ENCODE measurements at places on chromosomes 13 and 19. TPM values are rescaled to one million over a fixed set of nuclear protein-coding genes. Genes with fewer than 3 reads are reported as not detected.
A peak's percentile ranks its signal among the peaks of the same experiment; 100 is the strongest.

- peak; percentile 93 for DNase-seq
Measured at GRCh38 chr13:74133657-74134201, 475 bp downstream of the KLF12 start.

DNA sequence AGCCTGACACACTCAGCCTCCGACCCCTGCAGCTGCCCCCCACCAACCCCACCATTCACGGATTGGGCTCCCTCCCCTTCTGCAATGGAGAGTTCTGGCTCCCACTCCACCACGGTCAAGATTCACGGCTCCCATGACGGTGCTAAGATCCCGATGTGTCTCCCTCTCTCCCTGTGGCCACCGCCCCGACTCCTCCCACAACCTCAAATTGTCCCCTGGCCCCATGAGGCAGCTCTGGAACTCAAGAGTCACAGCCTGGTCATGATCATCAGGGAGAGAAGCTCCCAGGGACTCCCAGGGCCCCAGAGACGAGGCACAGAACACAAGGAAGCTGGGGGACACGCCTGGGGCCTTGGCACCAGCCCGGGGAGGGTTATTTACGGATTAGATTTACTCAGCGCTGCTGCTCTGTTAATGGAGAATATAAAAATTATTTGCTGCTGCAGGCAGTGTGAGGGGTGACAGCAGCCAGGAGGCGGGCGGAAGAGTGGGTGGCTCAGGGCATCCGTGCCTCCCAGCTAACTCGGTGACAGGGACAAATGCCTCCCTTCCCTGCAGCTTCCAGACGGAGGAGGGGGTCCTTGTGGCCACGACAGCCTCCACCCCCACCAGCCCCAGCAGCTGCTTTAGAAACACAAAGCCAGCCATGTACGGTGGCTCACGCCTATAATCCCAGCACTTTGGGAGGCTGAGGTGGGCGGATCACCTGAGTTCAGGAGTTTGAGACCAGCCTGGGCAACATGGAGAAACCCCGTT, 184.2 kb downstream of the PTPRS start:
- no peak for DNase-seq

FLT1 gene
- total RNA-seq, result not detected

TRIP10 gene
- 49.1 TPM for total RNA-seq

DNA sequence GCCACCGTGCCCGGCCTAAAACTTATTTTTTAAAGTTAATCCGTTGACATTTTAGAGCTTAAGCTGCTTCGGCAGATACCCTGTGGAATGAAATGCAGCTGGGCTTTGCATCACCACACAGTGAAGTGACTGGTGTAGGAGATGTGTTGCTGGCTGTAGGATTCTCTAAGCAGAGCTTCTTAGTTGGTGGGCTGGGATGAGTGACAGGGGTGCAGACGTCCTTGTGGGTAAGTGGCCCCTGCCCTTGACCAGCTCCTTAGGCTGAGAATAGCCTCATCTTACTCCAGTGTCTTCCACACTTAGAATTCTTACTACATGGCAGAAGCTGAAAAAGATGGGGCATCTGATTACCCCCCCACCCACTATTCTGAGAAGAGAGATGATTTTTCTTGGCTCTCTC, 11.6 kb downstream of the GATAD2A start:
- no peak for DNase-seq

LGALS4 gene
- total RNA-seq, result not detected

KLK2 gene
- total RNA-seq, result not detected

DNA sequence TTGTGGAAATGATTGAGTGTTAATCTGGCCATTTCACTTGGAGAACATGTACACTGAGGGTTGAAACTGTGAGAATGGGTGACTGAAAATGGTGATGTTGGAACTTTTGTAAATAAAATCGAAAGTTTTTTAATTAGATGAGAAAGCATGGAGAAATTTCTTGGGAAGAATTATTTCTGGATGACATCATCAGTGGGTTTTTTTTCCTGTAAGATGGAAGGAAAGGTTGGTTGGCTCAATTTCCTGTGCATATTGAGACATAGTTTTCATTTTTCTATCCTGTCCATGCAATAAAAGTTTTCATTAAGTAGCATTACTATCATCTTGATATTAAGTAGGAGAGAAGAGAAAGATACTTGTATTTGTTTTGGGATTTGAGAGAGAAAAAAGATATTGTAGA, 120.6 kb upstream of the HTR2A start:
- no peak for DNase-seq

- no peak for DNase-seq
Measured at GRCh38 chr13:50153876-50154275, 138.6 kb downstream of the KCNRG start.

RPS19 gene
- total RNA-seq, result 611 TPM

- peak; percentile 63 for DNase-seq
Measured at GRCh38 chr19:38375748-38376147, 1.4 kb downstream of the PSMD8 start.

GRCh38 chr19:32813862-32814425, 55.6 kb downstream of the SLC7A9 start:
- no peak for DNase-seq

GRCh38 chr19:12828494-12828893, 5.9 kb downstream of the RTBDN start:
- DNase-seq, result no peak

APOC4 gene
- total RNA-seq, result not detected

DNA sequence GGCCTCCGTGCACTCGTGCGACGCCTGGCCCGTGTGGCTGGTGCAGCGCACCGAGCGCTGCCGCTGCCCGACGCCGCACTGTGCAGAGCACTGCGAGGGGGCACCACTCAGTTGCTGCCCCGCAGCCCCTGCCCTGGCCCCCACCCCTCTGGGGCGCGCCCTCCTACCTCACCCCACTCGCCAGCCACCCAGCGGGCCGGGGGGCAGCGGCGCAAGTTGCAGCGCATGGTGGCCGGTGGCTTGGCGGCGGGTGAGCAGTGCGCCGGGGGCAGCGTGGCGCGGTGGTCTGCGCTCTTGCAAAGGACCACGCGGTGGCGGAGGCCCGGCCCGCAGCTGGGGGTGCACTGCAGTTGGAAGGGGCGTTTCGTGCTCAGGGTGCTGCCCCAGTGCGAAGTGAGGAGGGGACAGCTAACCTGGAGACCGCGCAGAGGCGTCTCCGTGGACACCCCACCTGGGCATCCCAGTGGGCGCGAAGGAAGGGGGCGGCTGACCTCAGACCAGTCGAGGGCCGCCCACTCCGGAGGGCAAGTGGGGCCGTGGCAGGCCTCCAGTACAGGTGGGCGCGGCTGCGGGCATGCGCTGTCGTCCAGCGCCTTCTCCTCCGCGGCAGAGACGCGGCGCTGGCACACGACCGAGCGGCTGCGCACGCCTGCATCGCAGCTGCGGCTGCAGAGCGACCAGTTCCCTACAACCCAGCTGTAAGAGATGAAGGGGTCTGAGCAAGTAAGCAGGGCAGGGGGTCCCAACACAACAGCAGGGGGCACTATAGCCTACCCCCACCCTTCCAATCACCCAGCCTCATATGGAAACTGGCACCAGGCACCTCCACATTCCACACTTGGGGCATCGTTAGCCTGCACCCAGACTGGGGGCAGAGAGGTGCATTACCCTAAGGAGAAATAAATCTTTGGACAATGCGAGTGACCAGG, 8.0 kb upstream of the MYO1F start:
- no peak for DNase-seq

DNA sequence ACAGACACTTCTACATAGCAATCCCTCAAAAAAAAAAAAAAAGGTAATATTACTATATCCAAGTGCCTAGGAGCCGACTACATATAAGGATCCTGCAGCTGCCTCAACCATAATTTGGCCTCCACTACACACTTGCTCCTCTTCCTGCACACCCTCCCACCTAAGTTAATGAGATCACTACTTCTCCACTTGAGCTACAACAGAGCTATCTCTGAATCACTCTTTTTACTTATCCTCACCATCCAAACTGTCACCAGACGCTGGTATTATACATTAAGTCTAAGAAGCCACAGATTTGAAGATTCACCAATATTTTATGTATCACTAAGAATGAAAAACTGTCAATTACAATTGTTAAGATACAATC, 8.3 kb downstream of the OBI1 start:
- DNase-seq, result no peak

RNF225 gene
- not detected for total RNA-seq

GRCh38 chr13:46736541-46737310, 60.2 kb downstream of the ESD start:
- DNase-seq, result no peak

GRCh38 chr13:112984501-112984900, 15.5 kb downstream of the MCF2L start:
- no peak for DNase-seq

FXYD1 gene
- total RNA-seq, result not detected

GRCh38 chr13:22874839-22875238, 305.9 kb upstream of the SGCG start:
- DNase-seq, result no peak

GRCh38 chr13:23588666-23589065, 18.5 kb downstream of the TNFRSF19 start:
- no peak for DNase-seq

DNA sequence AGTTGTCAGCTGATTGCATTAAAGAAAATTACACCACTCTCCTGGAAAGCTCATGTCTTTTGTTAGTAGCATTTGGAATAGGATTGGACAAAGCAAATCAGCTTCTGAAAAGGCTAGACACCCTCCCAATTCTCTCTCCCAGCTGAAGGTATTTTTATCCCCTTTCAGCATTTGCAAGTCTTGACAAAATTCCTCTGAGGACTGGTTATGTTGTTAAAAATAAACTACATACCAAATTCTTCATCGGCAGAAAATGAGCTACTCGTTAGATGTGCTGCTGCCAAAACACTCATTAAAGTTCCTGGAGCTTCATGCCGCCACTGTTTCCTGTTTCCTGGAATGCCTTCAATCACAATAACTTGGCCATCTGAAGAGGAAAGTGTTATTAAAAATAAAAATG, 37.1 kb downstream of the UTP14C start:
- no peak for DNase-seq

- no peak for DNase-seq
Measured at GRCh38 chr19:9986787-9987281, 23.5 kb downstream of the COL5A3 start.

GRCh38 chr19:1855828-1856255, 7.5 kb downstream of the KLF16 start:
- DNase-seq, result peak; percentile 57

NLRP4 gene
- not detected for total RNA-seq

GRCh38 chr13:49806126-49806536, 13.6 kb upstream of the KPNA3 start:
- no peak for DNase-seq

GRCh38 chr19:33403973-33404304, 30.4 kb downstream of the CEBPG start:
- no peak for DNase-seq

- DNase-seq, result no peak
Measured at GRCh38 chr13:21047591-21048282, 13.6 kb downstream of the LATS2 start.

GRCh38 chr19:14480700-14481079, 5.5 kb upstream of the PTGER1 start:
- DNase-seq, result no peak

- no peak for DNase-seq
Measured at GRCh38 chr13:46544208-46544607, 8.8 kb upstream of the LRCH1 start.

DNA sequence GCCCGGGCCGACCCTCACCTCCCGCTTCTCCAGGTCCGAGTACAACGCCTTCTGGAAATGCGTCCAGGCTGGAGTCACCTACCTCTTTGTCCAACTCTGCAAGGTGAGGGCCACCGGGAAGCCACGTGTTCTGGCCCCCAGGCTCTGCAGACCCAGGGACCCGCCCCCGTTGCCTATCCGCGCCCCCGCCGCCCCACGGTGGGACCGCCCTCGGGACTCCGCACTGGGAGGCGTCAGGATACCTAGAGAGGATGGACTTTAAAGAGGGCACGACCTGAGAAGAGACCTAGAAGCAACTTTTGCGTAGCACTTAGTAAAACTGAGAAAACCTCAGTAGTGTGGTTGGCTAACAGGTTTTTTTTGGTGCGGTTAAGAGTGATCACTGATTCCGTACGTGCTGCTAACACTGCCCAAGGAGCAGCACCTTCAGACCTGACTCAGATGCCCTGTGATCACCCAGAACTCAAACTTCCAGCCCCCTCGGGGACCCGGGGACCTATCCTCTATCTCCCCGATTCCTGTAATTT, 492 bp downstream of the TMEM147 start:
- peak; percentile 16 for DNase-seq

U2AF2 gene
- 174 TPM for total RNA-seq

ZNF525 gene
- total RNA-seq, result 8.3 TPM

DNA sequence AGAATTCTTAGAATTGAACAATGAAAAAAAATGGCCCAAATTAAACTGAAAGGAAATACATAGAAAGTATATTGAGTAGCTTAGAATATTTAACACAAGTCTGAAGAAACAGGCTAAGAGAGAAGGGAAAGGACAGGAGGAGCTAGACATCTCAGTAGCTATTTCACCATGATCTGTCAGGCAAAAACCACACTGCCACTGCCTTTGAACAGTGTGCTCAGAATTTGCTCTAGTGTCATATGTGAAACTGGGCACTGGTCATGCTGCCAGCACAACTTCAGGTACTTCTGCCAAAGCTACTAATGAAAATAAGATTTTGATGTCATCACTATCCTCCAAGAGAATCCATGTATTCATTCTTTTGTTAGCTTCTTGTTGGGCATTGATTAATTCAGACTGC, 1280.8 kb upstream of the PCDH20 start:
- no peak for DNase-seq

DNA sequence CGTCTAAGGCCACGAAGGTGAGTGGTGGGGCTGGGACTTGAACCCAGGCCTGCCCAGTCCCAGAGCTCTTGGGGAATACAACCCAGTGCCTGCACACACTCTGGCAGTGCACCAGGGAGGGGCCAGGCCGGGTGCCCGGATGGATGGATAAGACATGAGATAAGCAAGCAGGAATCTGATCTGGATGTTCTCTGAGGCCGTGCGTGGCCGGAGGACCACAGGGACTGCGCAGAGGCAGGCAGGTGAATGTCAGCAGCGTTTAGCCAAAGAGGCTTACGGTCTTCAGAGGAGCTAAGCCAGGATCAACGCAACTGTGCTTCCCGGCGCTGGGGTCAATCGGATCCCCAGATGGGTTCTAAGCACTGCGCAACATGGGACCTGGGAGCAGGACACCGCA, 1.5 kb downstream of the ZNF787 start:
- DNase-seq, result peak; percentile 50

SLC39A3 gene
- 47.7 TPM for total RNA-seq

- peak; percentile 17 for DNase-seq
Measured at GRCh38 chr13:35964863-35965180, 166.4 kb downstream of the DCLK1 start.

- DNase-seq, result no peak
Measured at GRCh38 chr19:18290302-18291018, 9.0 kb upstream of the JUND start.

- no peak for DNase-seq
Measured at GRCh38 chr13:102626928-102627327, 30.1 kb downstream of the TPP2 start.
